Activated CD4-positive, alpha-beta memory T cell treated with anti-CD3 and anti-CD28 coated beads for 36 hours (primary cell): ENCODE measurements at places on chromosomes 1 and 21. TPM values are rescaled to one million over a fixed set of nuclear protein-coding genes. Genes with fewer than 3 reads are reported as not detected.

RGS2 gene
- 5.4 TPM for total RNA-seq

SYT2 gene
- total RNA-seq = not detected

CD52 gene
- total RNA-seq = 291 TPM

- no peaks in the 10 kb centered on the region for H3K36me3 ChIP-seq
- no peaks in the 10 kb centered on the region for H3K4me1 ChIP-seq
- no peak overlapping the region for H3K4me3 ChIP-seq
- no peak for DNase-seq
These were observed 112.5 kb upstream of the SERBP1 start for GRCh38 chr1:67542747-67543146.

GRCh38 chr1:168300626-168301025 is 19.9 kb downstream of the TBX19 start:
- no peaks in the 10 kb centered on the region for H3K4me1 ChIP-seq
- no peak overlapping the region for H3K27ac ChIP-seq
- DNase-seq = no peak
- no peaks in the 10 kb centered on the region for H3K27me3 ChIP-seq

DNA sequence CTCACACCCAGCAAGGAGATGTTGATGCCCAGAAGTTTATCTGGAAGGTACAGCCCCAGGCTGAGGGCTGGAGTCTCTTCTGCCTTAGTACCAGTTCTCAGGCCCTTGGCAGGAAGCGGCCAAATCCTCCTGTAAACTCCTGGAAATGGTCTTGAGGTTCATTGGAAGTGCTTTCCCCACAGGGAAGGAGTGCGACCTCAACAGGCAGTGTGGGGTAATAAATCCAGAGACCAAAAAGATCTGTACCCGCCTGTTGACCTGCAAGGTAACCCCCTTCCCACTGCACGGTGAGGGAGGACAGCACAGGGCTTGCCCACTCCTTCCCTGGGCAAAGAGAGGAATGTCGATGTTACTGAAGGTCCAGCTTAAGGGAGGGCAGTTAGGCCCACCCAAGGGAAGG is 4.5 kb downstream of the ATXN7L2 start:
- peaks cover 23% of the 10 kb centered on the region for H3K4me1 ChIP-seq
- DNase-seq = no peak
- no peak overlapping the region for H3K27ac ChIP-seq
- H3K27me3 ChIP-seq = no peaks in the 10 kb centered on the region
- H3K4me3 ChIP-seq = no peak overlapping the region

DNA sequence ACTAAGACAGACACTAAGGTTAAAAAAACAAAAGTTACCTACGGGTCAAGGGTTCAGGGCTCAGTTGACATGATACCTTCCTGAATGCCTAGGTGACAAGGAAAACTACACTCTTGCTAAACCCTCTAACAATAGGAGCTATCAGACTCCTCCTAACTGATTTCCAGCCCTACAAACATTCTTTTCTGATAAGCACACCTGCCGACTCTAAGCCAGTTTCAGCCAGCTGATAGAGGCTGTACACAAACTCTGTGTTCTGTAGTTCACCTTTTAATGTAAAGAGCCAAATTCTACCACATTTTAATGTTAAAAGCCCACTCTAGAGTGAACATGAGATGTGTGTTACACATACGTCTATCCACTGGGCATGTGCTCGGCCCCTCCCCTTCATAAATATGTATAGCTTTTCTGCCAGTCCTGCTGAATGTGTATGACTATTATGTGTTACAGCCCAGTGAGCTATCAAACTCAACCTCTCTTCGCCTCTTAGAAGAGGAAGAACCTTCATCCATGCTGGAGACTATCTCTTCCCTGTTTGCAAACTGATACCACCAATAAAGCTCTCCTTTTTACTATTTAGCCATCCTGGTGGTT is 40.0 kb upstream of the FAM163A start:
- no peak overlapping the region for H3K27ac ChIP-seq
- DNase-seq = no peak
- H3K36me3 ChIP-seq = no peaks in the 10 kb centered on the region
- no peaks in the 10 kb centered on the region for H3K27me3 ChIP-seq

KRTAP22-1 gene
- not detected for total RNA-seq

DNA sequence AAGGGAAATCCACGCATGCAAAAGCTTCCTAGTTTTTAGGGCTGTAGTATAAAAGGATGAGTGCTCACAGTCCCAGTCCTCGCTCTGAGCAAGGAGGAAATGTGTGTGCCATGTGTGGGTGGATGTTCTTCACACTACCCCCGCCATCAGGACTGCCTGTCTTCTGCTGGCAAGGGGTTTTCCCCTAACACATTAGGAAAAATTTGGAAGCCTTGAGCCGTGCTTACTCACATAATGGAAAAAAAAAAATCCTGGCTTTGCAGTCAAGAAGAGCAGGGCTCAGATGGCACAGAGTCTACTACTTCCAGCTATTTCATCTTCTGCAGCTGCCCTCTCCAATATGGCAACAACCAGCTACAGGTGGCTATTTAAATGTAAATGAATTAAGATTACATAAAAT is 363.1 kb downstream of the PLPP3 start:
- H3K27me3 ChIP-seq = no peaks in the 10 kb centered on the region
- H3K4me1 ChIP-seq = no peaks in the 10 kb centered on the region
- no peak overlapping the region for H3K4me3 ChIP-seq

- peak; percentile 87 for DNase-seq
- peaks cover 46% of the 10 kb centered on the region for H3K27me3 ChIP-seq
These were observed 42.8 kb upstream of the DMBX1 start for GRCh38 chr1:46446646-46447498.

LIPI gene
- total RNA-seq = not detected

- no peak overlapping the region for H3K27ac ChIP-seq
- H3K36me3 ChIP-seq = no peaks in the 10 kb centered on the region
- H3K4me1 ChIP-seq = no peaks in the 10 kb centered on the region
These were observed 10.7 kb downstream of the SNX7 start for GRCh38 chr1:98672189-98672588.

DNA sequence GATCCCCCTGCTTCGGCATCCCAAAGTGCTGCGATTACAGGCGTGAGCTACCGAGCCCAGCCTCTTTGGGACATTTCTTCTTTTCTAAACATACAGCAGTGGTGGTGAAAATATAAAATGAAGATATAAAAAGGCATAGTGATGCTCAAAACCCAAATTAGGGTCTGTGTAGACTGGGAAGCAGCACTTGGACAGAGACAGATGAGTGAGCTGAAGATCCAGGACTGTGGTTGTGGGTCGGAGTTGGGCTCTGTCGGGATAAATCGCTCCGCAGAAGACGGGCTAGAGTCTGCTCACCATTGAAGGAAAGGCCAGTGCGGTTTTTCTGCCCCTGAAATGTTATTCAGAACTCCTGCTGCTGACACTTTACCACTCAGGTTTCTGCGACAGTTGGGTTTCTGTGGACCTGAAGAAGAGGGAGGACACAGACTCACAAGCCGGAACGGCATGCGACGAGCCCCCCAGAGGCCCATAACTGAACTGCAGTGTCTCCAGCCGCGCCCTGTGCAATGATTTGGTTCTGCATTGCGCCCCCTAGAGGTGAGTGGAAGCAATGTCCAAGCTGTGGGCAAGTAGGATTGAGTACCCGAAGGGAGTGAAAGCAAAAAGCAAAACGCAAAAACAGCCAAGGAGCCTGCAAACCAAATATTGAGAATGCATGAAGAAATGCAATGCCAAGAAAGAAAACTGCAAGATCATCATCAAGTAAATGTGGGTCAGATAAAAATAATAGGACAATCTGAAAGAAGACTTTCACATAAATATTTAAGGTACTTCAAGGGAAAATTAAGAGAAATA is 66.6 kb downstream of the GABPA start:
- DNase-seq = peak; percentile 93
- H3K4me1 ChIP-seq = peaks cover 6% of the 10 kb centered on the region
- H3K27ac ChIP-seq = no peak overlapping the region
- H3K4me3 ChIP-seq = no peak overlapping the region
- no peaks in the 10 kb centered on the region for H3K36me3 ChIP-seq

MSH4 gene
- 0.43 TPM for total RNA-seq

SFN gene
- total RNA-seq = 0.95 TPM

CD164L2 gene
- total RNA-seq = not detected

- peaks cover 15% of the 10 kb centered on the region for H3K4me1 ChIP-seq
- H3K4me3 ChIP-seq = no peak overlapping the region
- no peaks in the 10 kb centered on the region for H3K27me3 ChIP-seq
- H3K27ac ChIP-seq = no peak overlapping the region
- no peak for DNase-seq
- no peaks in the 10 kb centered on the region for H3K36me3 ChIP-seq
These were observed 32.1 kb downstream of the CTNNBIP1 start for GRCh38 chr1:9877962-9878361.

- no peaks in the 10 kb centered on the region for H3K27me3 ChIP-seq
- no peak overlapping the region for H3K27ac ChIP-seq
- H3K4me3 ChIP-seq = no peak overlapping the region
- H3K4me1 ChIP-seq = no peaks in the 10 kb centered on the region
These were observed 717.3 kb downstream of the MATN1 start for GRCh38 chr1:30005972-30006619.

GJC2 gene
- 0.41 TPM for total RNA-seq

DNA sequence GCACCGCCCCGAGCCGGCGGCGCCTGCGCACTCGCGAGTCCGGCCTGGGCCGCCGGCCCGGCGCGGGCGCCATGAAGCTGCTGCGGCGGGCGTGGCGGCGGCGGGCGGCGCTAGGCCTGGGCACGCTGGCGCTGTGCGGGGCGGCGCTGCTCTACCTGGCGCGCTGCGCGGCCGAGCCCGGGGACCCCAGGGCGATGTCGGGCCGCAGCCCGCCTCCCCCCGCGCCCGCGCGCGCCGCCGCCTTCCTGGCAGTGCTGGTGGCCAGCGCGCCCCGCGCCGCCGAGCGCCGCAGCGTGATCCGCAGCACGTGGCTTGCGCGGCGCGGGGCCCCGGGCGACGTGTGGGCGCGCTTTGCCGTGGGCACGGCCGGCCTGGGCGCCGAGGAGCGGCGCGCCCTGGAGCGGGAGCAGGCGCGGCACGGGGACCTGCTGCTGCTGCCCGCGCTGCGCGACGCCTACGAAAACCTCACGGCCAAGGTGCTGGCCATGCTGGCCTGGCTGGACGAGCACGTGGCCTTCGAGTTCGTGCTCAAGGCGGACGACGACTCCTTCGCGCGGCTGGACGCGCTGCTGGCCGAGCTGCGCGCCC is at the start of gene B3GALT6:
Gene B3GALT6, plus strand, starts transcription at position 30 of the 588 bp plus-strand sequence. Its CDS starts 42 bp downstream, at position 72.
- DNase-seq = no peak
- peaks cover 39% of the 10 kb centered on the region for H3K36me3 ChIP-seq
- H3K27me3 ChIP-seq = no peaks in the 10 kb centered on the region
- peak within 1 kb of the TSS; percentile 94 for H3K4me3 ChIP-seq

DNA sequence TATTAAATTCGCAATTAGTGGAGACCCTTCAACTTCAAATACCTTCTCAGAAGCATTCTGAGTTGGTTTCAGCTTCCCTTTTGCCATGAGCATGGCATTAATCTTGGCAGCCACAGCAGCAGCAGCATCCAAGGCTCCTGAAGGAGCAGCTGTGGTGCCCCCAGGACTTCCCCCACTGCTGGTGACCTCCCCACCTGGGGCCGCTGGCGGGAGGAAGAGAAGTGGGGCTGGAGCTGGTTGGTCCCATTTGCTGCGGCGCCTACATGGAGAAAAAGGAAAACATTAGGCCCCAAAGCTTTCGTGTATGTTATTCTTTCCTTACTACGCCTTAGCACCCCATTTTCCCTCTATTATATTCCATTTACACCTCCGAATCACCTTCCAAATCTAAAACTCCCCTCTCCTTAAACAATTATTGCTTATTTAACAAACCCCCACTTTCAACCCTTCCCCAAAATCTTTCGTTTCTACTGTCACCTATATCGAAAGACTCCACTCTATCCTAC is 569 bp downstream of the KHDC4 start:
- H3K4me1 ChIP-seq = peaks cover 46% of the 10 kb centered on the region
- no peak overlapping the region for H3K27ac ChIP-seq
- peaks cover 30% of the 10 kb centered on the region for H3K36me3 ChIP-seq
- no peaks in the 10 kb centered on the region for H3K27me3 ChIP-seq

SEC16B gene
- not detected for total RNA-seq

- no peaks in the 10 kb centered on the region for H3K27me3 ChIP-seq
- no peak overlapping the region for H3K4me3 ChIP-seq
- H3K36me3 ChIP-seq = peaks cover 2% of the 10 kb centered on the region
These were observed 41.8 kb downstream of the SKI start for GRCh38 chr1:2269922-2270259.

DNA sequence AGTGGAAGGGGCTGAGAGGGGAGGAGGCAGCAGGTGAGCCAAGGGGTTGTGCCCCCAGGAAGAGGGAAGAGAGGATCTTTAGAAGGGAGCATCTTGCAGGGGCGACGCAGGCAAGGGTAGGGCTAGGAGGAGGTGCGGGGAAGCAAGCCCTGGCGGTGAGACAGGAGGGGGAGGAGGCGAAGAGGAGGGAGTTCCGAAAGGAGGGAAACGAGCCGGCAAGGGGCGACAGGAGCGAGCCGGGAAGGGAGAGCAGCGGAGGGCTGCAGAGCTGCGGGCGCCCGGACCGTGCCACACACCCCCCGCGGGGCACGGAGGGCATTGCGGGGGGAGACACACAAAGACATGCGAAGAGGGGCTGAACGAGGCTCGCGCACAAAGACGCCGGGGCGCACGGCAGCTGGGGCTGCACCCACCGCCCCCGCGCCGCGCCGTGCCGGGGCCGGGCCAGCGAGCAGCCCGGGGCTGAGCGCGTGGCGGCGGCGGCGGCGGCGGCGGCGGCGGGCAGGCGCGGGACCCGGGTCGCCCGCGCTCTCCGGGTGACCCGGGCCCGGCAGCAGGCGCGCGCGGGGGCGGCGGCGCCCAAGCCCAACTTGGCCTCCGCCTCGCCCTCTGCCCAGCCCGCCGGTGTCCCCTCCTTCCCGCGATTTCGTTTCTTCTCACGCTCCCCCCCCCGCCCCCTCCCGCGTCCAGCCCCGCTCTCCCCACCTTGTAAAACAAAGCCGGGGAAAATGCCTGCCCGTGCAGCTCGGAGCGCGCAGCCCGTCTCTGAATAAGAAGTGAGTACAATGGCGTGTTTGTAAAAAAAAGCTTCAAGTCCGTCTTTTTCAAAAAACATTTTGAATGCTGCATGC is at the start of gene KCNK2:
Gene KCNK2, plus strand, starts transcription at position 206 of the 851 bp plus-strand sequence. CDS start 649 bp downstream, outside the sequence.
- H3K36me3 ChIP-seq = no peaks in the 10 kb centered on the region
- peaks cover 39% of the 10 kb centered on the region for H3K27me3 ChIP-seq
- no peak within 1 kb of the TSS for H3K4me3 ChIP-seq
- H3K27ac ChIP-seq = no peak within 1 kb of the TSS
- DNase-seq = no peak

DNA sequence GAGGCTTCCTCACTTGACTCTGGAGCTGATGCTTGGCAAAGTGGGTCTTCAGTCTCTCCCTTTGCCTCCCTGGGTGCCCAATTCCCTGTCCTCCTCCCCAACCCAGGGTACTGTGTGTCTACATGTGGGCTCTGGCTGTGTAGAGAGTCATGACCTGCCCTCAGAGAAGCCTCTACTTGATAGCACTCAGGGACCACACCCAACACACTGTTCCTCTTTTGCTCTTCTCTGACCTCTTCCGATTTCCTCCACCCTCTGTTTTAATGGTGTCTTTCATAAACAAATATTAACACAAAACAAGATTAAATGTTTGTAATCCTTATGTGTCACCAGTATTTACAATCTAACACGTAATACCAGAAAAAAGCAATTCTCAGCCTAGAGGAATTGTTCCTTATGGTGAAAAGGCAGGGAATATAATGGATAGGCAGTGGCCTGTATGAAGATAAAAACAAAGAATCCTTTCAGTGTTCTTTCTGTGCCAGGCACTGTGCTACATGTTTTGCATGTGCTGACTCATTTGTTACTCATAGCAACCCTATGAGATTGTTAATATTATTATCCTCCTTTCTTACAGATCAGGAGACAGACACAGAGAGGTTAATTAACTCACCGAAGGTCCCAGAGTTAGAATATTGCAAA is 58.2 kb downstream of the HSD3B1 start:
- H3K4me1 ChIP-seq = no peaks in the 10 kb centered on the region
- H3K4me3 ChIP-seq = no peak overlapping the region
- H3K27ac ChIP-seq = no peak overlapping the region
- peaks cover 10% of the 10 kb centered on the region for H3K27me3 ChIP-seq

GRCh38 chr1:66197785-66198184 is 336.2 kb upstream of the SGIP1 start:
- H3K27ac ChIP-seq = no peak overlapping the region
- DNase-seq = no peak
- H3K4me3 ChIP-seq = no peak overlapping the region
- no peaks in the 10 kb centered on the region for H3K36me3 ChIP-seq
